ENCODE measurements at places on chromosomes 7 and 10.

DNA sequence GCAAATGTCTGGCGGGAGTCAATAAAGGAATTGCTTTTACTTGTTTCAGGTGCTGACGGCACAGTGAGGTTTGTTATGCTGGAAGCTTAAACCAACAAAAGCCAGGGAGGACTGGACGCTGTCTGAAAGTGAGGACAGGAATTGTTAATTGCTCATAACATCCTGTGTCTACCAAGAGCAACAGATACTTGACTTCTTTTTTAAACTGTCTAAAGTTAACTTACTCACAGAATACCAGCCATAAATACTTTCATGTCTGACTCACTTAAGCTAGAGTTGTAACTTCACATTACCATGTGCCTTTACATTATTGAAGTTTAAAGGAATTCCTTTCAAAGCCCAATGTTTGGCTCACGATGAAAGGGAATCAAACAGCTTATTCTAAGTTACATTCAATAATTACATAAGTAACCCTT lies 252.7 kb upstream of the SHH start:
- no peak for DNase-seq

- DNase-seq = no peak
These were observed 97.0 kb upstream of the PPIF start for GRCh38 chr10:79250259-79250658.

GRCh38 chr7:41328544-41328943 lies 374.3 kb downstream of the INHBA start:
- DNase-seq = no peak

DNA sequence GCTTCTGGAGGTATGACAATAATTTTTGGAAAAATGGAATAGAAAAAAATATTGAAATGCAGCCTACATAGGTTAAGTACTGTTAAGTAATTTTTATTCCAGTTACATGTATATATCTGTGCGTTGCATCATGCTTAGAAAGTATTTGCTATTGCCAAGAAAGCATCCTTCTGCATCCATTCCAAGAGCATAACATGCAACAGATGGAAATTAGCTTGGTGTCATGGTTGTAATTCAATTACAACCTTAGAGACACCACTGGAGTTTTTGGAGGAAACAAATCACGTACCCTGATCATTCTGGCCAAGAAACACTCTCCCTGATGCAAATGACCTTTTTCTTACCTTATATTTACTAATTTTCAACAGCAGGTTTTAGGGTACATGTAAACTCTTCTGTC lies 1.7 kb downstream of the AKR1B1 start:
- DNase-seq = no peak

Data from NCI-H510A treated with DMSO at 0.1 percent for 48 hours (cell line).